ENCODE measurements at places on chromosomes 7 and 10. TPM values are rescaled to one million over a fixed set of nuclear protein-coding genes. Genes with fewer than 3 reads are reported as not detected.

AP1S1 gene
- total RNA-seq: 177 TPM

ADAMTS14 gene
- 3.6 TPM for total RNA-seq

LRRC17 gene
- 69.2 TPM for total RNA-seq

BLNK gene
- not detected for total RNA-seq
